Stimulated activated CD4-positive, alpha-beta T cell treated with anti-CD3 and anti-CD28 coated beads, TNF-alpha, amount 100 ng/mL, for 4 hours (primary cell): ENCODE measurements at places on chromosomes 16 and 17.

- DNase-seq: no peak
These were observed 7.7 kb downstream of the CCL16 start for GRCh38 chr17:35973333-35974260.

- DNase-seq: no peak
These were observed 22.7 kb downstream of the C16orf78 start for GRCh38 chr16:49396206-49396720.

GRCh38 chr16:51880776-51881175 is 666.2 kb downstream of the TOX3 start:
- no peak for DNase-seq

DNA sequence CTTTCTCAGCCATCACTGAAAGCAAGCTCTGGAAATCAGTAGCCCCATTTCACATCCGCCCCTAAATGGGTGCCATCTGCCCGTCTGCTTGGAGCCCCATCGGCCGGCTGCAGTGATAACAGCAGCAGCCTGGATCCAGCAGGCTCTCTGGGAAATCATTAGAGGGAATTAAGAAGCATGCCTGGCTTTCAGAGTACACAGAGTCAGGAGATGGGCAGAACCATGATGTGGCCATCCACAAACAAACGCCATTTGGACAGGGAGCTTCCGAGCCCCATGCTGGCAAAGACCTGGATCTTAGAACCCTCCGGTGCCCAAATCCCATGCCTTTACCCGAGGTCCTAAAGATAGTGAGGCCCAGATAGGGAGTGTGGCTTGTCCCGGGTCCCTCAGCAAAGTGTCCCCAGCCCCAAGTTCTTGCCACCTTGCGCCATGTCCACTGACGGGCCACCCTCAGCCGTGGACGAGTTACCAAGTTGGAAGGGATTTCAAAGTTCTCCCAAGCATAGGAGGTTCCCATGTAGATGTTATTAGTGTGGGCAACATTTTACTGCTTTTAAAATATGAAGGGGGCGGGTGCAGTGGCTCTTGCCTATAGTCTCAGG is 1.0 kb upstream of the LITAF start:
- no peak for DNase-seq

- DNase-seq: no peak
These were observed 37.8 kb downstream of the CACNG1 start for GRCh38 chr17:67082107-67082506.

- no peak for DNase-seq
These were observed 3.6 kb downstream of the CLUH start for GRCh38 chr17:2707721-2708584.

DNA sequence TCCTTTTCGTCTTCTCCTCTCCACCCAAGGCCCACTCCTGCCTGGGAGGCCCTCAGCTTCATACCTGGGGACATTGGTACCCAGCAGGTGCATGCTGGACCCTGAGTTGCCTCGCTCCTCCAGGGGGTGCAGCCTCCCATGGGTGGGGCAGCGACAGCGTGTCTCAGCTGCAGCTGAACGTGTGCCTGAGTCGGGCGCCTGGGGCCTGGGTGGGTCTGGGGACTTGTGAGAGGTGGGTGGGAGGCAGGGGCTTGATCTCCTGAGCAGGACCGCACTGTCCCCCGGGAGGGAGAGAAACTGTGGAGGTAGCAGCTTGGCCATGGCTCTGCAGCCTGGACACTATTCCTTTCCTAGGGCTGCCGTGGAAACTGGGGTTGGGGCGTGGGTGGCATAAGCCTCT is 24.8 kb upstream of the ENGASE start:
- DNase-seq: no peak

- DNase-seq: no peak
These were observed 131.8 kb downstream of the STX8 start for GRCh38 chr17:9443811-9444210.

GRCh38 chr17:7834542-7834956 is 532 bp downstream of the KDM6B start:
- DNase-seq: no peak
